Osteocyte (in vitro differentiated cells): ENCODE measurements at places on chromosomes 12 and 14. TPM values are rescaled to one million over a fixed set of nuclear protein-coding genes. Genes with fewer than 3 reads are reported as not detected.

GRCh38 chr14:91509878-91510170 lies 286 bp downstream of the PPP4R3A start:
- peak overlapping the region; percentile 99 for H3K4me3 ChIP-seq
- peaks cover 29% of the 10 kb centered on the region for H3K4me1 ChIP-seq
- DNase-seq: no peak
- H3K27ac ChIP-seq: peak overlapping the region; percentile 100
- H3K36me3 ChIP-seq: peaks cover under 1% of the 10 kb centered on the region
- no peaks in the 10 kb centered on the region for H3K27me3 ChIP-seq

ITGB7 gene
- 0.83 TPM in 1 of 2 replicates, not detected in the other for total RNA-seq

DNA sequence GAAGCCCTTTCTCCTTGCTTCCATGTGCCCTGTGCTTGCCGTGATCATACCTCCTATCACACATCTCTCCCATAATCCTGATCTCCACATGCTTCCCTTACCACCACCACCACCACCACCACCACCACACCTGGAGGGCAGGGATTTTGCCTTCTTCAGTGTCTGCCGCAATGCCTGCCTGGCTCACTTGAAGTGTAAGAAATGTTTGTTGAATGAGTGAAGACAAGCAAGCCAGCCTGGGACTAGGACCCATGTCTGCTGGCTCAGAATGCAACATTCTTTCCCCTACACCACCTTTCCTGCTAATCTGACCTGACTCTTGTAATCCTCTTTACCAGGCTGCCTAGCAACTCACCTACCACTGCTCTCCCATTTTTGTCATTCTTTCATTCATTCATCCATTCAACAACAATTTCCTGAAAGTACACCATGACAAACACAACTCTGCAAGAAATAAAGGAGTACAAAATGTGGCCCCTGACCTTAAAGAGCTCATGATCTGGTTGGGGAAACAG lies 3.5 kb upstream of the NID2 start:
- peaks cover 4% of the 10 kb centered on the region for H3K36me3 ChIP-seq
- H3K4me3 ChIP-seq: peak overlapping the region; percentile 12
- no peak for DNase-seq

DNA sequence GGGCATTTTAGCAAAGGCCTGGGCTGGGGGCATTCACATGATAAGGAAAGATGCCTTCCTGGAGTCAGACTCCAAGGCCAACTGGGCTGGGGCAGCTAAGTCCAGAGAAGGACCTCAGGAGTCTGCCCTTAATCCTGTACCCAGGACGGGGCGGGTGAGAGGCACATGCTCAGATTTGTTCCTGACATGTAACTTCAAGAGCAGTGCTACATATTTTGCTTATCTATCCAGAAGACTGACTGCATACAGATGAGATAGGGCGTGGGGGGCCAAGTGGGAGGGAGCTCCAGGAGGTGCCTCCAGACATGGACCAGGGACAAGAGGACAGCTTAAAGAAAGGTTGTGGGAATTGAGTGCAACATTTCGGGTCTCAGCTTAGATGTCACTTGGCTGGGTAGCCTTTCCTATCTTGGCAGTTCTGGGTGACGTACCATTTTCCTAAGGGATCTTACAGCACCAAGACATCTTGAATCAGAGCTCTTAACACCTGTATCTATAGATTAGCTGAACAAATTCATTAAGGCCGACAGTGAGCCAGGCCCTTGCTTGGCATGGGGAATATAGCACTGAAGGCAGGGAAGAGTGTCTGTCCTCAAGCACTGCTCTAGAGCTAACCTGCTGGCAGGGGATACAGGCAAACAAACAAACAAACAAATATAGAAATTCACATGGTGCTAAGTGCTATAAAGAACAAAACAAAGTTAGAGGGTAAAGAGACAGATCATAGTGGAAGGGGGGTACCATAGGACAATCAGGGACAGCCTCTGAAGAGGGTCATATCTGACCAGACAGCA lies 61.2 kb downstream of the PTPN21 start:
- H3K36me3 ChIP-seq: peaks cover 30% of the 10 kb centered on the region
- H3K27ac ChIP-seq: peak overlapping the region; percentile 5
- no peaks in the 10 kb centered on the region for H3K27me3 ChIP-seq
- H3K4me1 ChIP-seq: no peaks in the 10 kb centered on the region
- H3K4me3 ChIP-seq: no peak overlapping the region

GRCh38 chr14:105223260-105223659 lies 25.1 kb upstream of the BTBD6 start:
- H3K4me1 ChIP-seq: no peaks in the 10 kb centered on the region
- no peak overlapping the region for H3K4me3 ChIP-seq
- H3K27ac ChIP-seq: no peak overlapping the region
- DNase-seq: no peak
- H3K36me3 ChIP-seq: peaks cover 30% of the 10 kb centered on the region
- H3K27me3 ChIP-seq: no peaks in the 10 kb centered on the region

- peaks cover 2% of the 10 kb centered on the region for H3K36me3 ChIP-seq
- H3K27me3 ChIP-seq: no peaks in the 10 kb centered on the region
- no peaks in the 10 kb centered on the region for H3K4me1 ChIP-seq
- H3K27ac ChIP-seq: no peak overlapping the region
Observed at GRCh38 chr14:79656056-79656455, 555.2 kb downstream of the DIO2 start.

DNA sequence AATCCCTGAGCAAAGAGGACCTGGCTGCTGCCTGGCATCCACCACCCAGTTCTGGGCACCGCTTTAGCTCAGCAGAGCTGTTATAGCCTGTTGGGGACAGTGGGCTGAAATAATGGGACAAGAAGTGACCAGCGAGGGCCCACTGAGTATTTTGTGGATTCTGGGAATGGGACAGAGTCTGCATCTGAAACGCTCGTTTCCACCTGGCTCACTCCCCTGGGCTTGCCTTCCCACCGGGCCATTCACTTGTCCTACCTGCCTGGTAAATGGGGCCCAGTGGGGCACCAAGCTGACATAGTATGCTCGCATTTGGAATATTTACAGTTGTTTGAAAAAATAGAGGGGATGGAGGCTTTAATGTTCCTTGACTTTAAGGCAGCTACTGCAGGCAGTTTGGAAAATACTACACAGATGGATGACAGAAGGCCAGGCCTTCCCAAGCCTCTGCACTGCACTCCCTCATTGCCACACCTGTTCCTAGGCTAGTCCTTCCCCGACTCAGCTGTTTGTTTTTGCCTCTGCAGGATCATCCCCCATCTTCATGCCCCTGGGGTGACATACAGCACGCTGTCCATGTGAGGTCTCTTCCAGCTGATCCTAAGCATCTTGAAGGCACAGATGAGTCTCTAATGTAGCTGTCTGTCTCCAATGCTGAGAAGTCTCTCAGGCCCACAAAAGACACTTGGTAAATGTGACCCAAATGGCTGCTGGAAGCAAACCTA lies 61.3 kb upstream of the DICER1 start:
- no peak overlapping the region for H3K27ac ChIP-seq
- H3K36me3 ChIP-seq: no peaks in the 10 kb centered on the region
- no peak for DNase-seq
- no peaks in the 10 kb centered on the region for H3K27me3 ChIP-seq
- peaks cover 32% of the 10 kb centered on the region for H3K4me1 ChIP-seq

WNT1 gene
- total RNA-seq: not detected in 2 replicates

DNA sequence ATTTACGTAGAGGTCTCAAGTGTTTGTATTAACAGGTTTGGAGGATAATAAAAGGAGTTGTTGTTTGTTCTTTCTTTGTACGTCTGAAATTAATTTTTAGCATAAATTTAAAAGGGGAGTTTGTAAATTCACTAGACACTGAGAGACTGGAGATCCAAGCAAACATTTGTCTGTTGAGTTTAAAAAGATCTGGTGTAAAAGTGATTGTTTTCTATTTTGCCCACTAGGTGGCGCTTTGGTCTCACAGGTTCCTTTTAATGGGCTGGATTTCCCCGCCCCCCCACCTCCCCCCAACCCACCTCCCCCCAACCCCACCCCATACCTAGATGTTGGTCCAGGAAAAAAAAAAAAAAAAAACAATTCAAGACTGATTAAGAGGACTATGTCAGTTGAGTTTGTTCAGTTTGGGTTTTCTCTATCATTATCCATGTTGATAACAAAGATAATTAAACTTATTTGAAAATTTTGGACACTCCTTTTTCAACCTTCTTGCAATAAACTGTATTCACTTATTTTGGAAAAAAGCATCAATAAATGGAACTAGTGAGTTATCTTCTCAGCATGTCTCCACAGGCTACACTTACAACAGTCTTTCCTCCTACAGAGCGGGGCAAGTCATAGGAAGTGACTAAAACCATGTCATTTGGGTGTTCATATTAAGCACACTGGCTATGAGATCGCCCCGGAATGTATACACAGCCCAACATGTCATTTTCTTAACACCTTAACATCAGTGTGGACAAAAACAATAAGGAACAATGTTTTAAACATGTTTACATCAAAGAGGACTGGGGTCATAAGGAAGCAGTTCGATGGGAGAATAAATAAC lies 841.1 kb downstream of the NRXN3 start:
- no peaks in the 10 kb centered on the region for H3K27me3 ChIP-seq
- no peak for DNase-seq
- H3K4me1 ChIP-seq: peaks cover 12% of the 10 kb centered on the region
- H3K27ac ChIP-seq: peak overlapping the region; percentile 3

- no peak overlapping the region for H3K27ac ChIP-seq
- no peak overlapping the region for H3K4me3 ChIP-seq
- peaks cover 4% of the 10 kb centered on the region for H3K4me1 ChIP-seq
Observed at GRCh38 chr12:3491938-3492792, 1.2 kb downstream of the PRMT8 start.

PCED1B gene
- total RNA-seq: 1.6 and 2.5 TPM in 2 replicates
